ENCODE measurements at places on chromosomes 12 and 14.

GRCh38 chr14:92650581-92651105, 97.8 kb downstream of the LGMN start:
- DNase-seq = no peak

- no peak for DNase-seq
Measured at GRCh38 chr12:40034156-40034555, 71.7 kb downstream of the SLC2A13 start.

GRCh38 chr12:57454566-57455373, at the start of gene INHBE:
INHBE (plus strand) TSS chr12:57455307; CDS start chr12:57455537, 230 bp downstream.
- DNase-seq = no peak

DNA sequence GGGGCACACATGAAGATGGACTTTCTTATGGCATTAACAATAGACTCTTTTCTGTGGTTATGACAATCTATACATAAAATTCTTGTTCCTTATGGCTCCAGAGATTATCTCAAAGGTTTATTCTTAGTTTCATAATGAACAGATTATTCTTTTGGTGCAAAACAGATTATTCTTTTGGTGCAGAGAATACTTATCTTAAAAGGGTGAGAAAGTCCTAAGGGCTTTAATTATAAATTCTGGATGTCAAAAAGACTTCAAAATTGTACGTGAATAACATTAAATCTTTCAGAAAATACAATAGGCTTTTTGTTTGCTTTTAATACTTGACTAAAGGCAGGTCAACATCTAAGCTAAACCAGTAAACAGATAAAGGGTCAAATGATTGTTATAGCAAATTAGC, 69.3 kb downstream of the MNAT1 start:
- no peak for DNase-seq

GRCh38 chr12:120844768-120845449, 59.2 kb downstream of the SPPL3 start:
- DNase-seq = no peak

- DNase-seq = no peak
Measured at GRCh38 chr14:56996721-56997399, 186.6 kb upstream of the OTX2 start.

- no peak for DNase-seq
Measured at GRCh38 chr12:86104087-86104486, 152.1 kb downstream of the MGAT4C start.

- DNase-seq = no peak
Measured at GRCh38 chr12:57213763-57214397, 2.7 kb upstream of the NXPH4 start.

GRCh38 chr12:130873825-130874224, 2.0 kb downstream of the RAN start:
- no peak for DNase-seq

DNA sequence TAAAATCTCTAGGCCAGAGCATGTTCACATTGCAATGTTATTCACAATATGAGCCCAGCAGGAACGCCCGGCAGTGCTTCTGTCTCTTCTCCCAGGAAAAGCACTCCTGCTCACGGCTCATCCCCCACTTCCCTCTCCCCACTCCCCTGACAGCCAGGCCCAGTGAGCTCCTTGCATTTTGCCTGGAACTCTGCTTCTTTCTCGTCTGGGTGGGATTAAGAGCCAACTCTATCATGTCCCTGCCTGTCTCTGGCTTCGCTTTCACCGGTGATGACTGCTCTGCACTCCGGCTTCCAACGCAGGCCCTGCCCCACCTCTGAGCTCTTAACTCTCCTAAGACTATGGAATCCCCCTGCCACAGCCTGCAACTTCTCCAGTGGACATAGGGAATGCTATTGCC, 2.5 kb downstream of the PLEK2 start:
- DNase-seq = no peak

DNA sequence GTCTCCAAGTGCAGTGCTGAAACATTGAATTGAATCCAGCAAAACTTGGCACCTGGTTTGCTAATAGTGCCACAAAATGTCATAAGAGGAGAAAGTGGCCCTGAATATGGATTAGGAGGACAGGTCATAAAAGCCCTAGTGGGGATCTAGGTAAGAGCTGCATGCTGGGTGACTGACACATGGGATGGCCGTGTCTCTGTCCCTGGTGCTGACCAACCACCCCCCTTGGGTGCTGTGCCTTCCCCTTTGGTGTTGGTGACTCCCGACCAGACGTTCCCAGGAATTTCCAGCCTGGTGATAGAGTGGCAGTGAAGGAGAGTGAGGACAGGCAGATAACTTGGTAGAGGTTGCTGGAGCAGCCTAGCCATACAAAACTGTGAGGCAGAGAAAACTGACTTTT, 142.8 kb downstream of the VRK1 start:
- no peak for DNase-seq

- no peak for DNase-seq
Measured at GRCh38 chr12:19967001-19967400, 401.3 kb upstream of the PDE3A start.

DNA sequence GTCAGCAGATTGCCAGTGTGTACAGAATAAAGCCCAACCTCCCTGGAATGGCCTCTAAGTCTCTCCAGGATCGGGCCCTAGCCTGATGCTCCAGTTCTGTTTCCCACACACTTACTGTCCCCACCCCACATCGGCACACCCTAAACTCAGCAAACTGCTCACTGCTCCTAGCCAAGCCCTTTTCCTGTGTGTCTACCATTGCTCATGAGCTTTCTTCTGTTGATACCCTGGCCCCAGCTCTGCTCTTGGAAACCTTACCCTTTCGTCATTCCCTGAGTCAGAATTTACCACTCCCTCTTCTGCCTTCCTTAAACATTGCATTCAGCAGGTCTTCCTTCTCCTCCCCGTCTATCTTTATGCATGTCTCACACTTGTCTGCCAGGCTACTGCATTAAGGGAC, 158.9 kb downstream of the TMX1 start:
- no peak for DNase-seq

- DNase-seq = no peak
Measured at GRCh38 chr12:50533203-50533584, 28.4 kb downstream of the DIP2B start.

DNA sequence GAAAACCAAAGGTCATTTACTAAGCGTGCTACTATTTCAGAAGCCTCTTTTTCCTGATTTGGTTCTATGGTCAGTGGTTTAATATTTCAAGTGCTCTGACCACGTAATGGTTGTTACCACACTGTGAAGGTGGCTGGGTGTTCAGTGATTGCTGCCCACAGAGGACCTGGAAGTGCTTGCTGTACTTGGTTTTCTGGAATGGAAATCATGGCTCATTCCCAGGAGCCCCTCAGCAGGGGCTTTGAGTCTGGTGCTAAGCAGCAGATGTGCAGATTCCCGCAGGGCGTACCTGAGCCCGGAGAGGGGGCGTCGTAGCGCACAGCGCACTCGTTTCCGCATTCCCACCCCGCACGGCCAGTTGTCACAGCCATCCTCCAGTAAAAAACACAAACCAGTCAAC, 50.5 kb downstream of the TRAF3 start:
- DNase-seq = no peak

GRCh38 chr12:6723607-6724408, at the start of gene COPS7A:
COPS7A (plus strand) TSS chr12:6724046; CDS start chr12:6724657, 611 bp downstream.
- peak; percentile 96 for DNase-seq
